ENCODE measurements at places on chromosomes 4 and X.

DNA sequence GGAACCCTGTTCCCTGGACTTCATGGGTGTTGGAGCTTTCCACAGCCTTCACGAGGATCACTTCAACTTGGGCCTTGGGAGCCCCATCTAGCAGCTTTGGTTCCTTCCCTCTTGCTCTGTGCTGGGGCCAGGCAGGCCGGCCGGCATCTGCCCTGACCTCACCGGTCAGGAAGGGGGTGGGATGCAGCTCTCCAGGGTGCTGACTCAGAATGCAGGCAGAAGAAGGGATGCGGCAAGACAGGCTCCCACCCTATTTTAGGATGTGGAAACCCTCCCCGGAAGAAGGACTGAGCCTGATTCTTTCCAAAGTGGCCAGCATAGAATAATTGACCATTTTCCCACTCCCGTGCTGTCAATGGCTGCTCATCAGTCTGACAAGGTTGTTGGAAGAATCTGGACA is 47.1 kb downstream of the FHDC1 start:
- no peak for DNase-seq

DNA sequence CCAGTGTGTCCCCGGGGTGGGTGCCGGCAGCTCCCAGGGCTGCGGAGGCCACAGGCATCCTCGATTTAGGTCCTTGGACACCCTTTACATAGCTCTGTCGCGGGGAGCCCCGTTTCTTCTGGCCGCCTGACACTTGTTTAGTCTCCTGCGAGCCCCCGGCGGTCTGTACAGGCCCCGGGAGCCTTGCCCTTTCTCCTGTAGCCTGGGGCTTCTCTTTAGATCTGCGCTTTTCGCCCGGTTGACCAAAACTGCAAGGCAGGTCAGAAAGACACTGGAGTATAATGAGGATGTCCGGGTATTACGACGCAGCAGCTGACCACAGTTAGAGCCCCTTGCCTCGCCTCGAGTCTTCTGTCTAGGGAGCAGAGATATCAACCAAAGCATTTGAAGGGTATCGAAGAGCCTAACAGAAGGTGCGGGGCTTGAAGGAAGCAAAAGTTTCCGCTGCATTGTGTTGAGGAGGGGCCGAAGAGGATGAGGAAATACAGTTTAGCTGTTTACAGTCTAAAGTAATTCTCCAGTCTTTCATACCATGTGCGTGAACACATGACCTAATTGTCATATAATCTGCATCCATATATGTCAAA is 479 bp downstream of the BRCC3 start:
- no peak for DNase-seq

- DNase-seq: no peak
Observed at GRCh38 chrX:97897998-97898397, 1014.3 kb downstream of the RPA4 start.

DNA sequence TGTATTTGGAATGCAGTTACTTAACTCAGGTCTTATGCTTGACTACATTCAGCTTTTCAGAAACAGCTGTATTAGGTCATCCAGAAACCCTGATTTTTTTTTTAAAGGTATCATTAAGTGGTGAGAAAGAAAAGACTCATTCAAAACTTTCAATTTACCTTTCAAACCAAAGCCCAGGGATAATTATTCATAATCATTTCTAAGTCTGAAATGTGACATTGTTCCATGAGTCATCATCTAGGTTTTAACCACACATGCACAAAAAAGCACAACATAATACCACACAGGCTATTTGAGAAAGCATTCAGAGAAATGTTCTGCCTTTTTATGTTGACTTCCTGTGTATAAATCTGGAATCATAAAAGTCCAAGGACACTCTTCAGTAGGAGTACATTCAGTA is 288.2 kb downstream of the IL1RAPL2 start:
- DNase-seq: no peak

- no peak for DNase-seq
Observed at GRCh38 chr4:78601013-78601412, 49.4 kb downstream of the ANXA3 start.

DNA sequence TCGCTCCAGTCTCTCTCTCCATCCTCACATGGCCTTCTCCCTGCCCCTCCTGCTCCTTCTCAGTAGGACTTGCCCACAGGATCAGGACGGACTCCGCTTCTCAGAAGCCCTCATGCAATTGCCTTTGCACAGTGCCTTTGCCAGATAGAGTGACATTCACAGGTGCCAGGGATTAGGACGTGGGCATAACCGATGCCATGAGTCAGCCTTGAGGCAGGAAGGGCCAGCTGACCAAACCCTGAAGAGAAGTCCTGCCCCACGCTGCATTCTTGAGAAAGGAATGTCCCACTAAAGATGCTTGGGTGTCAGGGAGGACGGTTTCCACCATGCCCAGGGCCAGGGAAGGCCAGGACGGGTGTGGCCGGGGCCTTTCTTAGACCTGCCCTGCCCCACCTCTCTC is 6.6 kb upstream of the GRPEL1 start:
- DNase-seq: no peak

DNA sequence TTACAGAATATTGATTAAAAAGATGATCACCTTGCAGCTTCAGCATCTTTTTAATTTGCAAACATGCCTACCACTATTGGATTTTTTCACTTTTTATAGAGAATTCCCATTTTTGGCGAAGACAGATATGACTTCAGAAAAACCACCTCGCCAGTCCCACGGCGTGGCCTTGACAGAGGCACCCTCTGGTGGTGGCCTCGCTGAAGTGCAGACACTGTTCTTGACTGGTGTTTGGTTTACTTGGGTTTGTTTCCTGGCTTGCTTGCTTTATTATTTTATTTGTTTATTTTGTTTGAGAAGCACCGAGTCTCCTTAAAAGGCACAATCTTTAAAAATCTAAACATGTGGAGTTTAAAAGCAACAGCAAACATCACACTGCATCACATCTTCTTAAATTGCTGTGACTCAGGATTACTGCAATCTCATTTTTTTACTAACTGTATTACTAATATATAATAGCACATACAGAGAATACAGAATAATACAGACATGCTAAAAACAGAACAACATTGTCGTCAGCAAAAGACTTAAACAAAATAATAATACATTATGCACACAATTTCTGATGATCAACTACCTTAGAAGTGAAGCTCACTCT is 13.1 kb upstream of the AMTN start:
- DNase-seq: peak; percentile 31

DNA sequence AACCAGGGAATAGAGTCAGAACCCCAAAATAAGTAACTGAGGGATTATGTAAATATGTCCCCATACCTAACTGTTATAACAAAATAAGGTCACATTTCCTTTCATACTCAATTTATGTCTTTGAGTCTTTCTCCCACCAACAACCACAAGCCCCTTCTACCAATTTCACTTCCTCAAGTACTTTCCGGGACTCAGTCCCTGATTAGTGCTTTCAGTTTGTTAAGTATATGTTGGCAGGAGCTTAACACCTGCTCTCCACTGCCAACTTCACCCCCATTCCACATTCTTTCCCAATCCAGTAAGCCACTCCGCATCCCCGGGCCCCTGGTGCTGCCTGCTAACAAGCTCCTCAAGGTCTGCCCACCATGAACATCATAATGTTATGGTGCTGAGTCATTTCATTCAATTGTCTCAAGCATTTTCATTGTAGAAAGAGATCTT is 71.3 kb upstream of the SPRY1 start:
- no peak for DNase-seq

DNA sequence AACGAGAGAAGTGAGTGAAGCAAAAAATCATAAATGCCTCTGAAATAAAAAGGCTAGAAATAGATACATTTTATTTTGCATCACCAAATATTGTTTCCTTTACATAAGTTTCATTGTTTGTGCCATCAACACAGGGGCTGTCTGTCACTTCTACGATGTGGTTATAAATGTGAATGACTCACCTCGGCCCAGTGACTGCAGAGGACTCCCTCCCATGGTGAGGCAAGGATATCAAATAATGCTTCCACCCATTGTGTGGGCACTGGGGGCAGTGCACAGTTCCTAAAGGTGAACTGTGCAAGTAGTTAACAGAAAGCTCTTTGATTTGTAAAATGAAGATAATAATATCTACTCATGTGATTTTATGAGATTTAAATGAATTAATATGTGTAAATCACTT is 230.3 kb upstream of the NEIL3 start:
- DNase-seq: no peak

DNA sequence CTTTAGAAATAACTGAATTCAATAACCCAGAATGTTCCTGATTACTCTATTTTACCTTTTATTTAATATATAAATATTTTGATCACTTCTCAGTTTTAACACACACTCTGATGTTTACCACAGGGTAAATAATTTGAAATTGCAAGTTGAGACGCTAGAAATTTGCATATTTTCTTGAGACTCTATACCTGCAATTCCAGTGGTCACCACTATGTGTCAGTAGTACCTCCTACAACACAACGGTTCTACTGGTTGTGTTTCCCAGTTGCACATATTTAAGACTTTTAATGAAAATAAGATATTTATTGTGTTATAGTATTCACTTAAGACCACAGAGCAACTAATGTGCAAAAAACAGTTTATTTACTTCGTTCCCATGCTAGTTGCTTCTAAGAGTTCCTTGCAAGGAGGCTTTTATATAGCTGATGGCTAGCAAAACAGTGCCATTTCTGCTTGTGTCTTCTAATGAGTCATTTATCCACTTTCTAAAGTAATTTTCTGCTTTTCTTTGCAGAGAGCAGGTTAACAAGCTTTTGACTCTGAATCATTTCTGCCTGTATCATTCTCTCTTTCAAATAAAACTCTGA is 98.9 kb upstream of the PDLIM3 start:
- peak; percentile 37 for DNase-seq

GRCh38 chr4:101197350-101197749 is 150.0 kb downstream of the PPP3CA start:
- DNase-seq: no peak

GRCh38 chrX:130174045-130174704 is 2.4 kb downstream of the RAB33A start:
- DNase-seq: no peak

GRCh38 chr4:184100297-184100885 is 117.3 kb downstream of the ENPP6 start:
- DNase-seq: peak; percentile 9

DNA sequence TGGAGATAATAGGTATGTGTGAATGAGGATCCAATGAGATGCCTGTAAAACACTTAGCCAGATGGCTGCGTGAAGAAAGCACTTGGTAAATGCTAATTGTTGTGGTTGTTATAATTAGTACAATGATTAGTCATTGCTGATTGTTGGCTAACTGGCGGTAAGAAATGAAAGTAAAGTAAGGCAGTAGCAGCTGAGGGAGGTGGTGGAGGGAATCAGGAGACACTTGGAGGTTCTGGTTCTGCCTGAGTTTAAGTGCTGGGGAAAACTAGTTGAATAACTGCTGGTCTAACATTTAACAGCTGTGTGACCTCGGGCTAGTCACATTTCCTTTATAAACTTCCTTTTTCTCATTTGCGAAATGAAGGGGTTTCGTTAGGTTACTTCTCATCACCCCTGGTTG is 30.9 kb downstream of the CD38 start:
- no peak for DNase-seq

GRCh38 chr4:142435599-142436235 is 410.4 kb downstream of the INPP4B start:
- peak; percentile 43 for DNase-seq

DNA sequence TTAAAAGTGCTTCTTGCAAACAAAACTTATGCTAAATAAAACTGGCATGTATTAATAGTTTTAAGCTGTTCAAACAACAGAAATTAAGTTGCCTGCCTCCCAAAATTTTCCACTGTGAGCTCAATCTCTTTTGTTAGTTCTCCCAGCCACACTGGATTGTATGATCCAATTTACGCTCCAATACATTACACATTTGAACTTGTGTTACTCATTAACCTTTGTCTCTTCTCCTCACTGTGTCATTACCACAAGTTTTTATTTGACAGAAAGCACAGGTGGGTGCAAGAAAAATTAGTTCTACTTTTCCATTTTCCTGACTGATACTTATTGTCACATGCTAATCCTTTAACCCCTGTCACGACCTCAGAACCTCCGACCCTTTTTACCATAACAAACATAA is 55.5 kb downstream of the SHISA3 start:
- no peak for DNase-seq

- no peak for DNase-seq
Observed at GRCh38 chrX:103913356-103914020, 48.9 kb upstream of the TMSB15B start.

DNA sequence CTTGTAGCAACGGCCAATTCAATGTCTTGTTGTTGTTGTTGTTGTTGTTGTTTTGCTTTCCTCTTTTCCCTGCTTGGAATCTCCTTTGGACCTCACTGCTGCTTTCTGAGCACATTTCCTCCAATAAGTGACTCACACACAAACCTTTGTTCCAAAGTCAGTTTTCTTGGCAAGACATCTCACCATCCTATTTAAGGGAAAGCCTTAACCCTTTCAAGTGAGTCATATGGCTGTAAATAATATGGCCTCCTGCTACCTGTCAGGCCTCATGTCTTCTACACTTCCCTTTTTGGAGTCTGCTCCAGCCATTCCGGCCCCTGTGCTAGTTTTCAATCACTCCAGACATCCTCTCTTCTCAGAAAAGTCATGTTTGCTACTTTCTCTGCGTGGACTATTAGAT is 79.5 kb upstream of the MAGEB10 start:
- DNase-seq: no peak

GRCh38 chrX:11151799-11152559 is 40.8 kb downstream of the HCCS start:
- DNase-seq: no peak

GRCh38 chr4:118905566-118905965 is 16.9 kb downstream of the SYNPO2 start:
- DNase-seq: no peak

GRCh38 chr4:13522282-13523104 is 21.8 kb downstream of the NKX3-2 start:
- DNase-seq: no peak

GRCh38 chrX:84735025-84735424 is 232.8 kb upstream of the HDX start:
- DNase-seq: no peak

- no peak for DNase-seq
Observed at GRCh38 chrX:19785647-19786046, 101.8 kb downstream of the SH3KBP1 start.

GRCh38 chr4:24768604-24769003 is 26.8 kb upstream of the SOD3 start:
- no peak for DNase-seq

- DNase-seq: no peak
Observed at GRCh38 chr4:79233820-79234219, 92.0 kb downstream of the NAA11 start.

- no peak for DNase-seq
Observed at GRCh38 chr4:97819294-97819693, 324.0 kb downstream of the STPG2 start.

- no peak for DNase-seq
Observed at GRCh38 chr4:89773805-89774204, 63.2 kb downstream of the SNCA start.

DNA sequence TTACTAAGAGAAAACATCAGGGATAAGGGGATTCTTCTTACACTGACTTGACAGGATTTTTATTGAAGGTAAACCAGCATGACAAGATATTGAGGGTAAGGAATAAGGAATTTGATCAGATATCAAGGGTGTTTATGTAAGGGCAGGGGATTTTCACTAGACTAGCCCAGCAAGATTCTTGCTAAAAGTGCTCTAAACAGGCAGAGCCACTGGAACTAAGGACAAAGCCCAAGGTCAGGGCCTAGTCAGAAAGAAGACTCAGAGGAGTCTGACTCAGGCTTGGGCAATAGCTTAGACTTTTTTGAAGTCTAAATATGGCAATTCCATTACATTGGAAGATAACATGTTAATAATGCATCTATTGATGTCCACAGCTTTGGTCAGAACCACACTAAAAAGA is 6.5 kb upstream of the GLRA3 start:
- no peak for DNase-seq
